ENCODE measurements at places on chromosomes 16 and 17.

DNA sequence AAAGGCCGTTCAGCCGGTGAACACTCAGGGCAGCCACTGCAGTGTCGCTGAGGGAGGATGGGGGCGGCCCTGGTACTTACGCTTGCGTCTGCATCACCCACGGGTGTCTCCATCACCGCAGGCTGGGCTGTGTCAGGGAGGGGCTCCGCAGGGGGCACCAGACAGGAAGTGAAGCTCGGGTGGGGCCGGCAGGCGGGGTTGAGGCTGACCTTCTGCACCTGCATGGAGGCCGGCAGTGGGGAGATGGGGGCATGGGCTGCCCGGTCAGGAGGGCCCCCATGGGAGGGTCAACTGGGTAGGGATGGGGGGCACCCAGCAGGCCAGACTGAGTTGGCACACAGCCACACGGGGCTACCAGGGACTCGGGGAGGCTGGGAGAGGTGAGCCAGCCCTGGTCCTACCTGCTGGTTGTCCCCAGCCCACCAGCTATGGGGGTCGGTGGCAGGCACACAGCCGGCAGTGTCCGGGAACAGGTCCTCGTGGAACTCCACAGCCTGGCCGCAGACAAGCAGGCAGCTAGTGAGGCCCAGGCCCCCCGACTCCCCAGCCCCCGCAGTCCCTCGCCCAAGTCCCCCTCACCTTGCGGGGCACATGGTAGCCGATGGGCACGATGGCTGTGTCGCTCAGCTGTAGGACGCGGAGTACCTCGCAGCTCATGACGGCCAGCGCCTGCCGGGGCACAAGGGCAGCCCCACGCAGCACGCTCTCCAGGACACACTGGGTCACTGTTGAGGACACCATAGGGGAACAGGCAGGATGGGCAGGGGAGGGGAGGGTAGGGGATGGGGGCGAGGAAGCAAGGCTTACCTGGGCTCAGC lies 7.2 kb upstream of the VASN start:
- H3K36me3 ChIP-seq = no peaks in the 10 kb centered on the region
- H3K4me1 ChIP-seq = no peaks in the 10 kb centered on the region
- no peak for DNase-seq
- no peaks in the 10 kb centered on the region for H3K27me3 ChIP-seq
- H3K27ac ChIP-seq = no peak overlapping the region
- H3K4me3 ChIP-seq = no peak overlapping the region

- peak overlapping the region; percentile 100 for H3K27ac ChIP-seq
- H3K4me1 ChIP-seq = peaks cover 50% of the 10 kb centered on the region
- H3K27me3 ChIP-seq = no peaks in the 10 kb centered on the region
- H3K4me3 ChIP-seq = no peak overlapping the region
These were observed 171.7 kb downstream of the ZFHX3 start for GRCh38 chr16:72876221-72876620.

DNA sequence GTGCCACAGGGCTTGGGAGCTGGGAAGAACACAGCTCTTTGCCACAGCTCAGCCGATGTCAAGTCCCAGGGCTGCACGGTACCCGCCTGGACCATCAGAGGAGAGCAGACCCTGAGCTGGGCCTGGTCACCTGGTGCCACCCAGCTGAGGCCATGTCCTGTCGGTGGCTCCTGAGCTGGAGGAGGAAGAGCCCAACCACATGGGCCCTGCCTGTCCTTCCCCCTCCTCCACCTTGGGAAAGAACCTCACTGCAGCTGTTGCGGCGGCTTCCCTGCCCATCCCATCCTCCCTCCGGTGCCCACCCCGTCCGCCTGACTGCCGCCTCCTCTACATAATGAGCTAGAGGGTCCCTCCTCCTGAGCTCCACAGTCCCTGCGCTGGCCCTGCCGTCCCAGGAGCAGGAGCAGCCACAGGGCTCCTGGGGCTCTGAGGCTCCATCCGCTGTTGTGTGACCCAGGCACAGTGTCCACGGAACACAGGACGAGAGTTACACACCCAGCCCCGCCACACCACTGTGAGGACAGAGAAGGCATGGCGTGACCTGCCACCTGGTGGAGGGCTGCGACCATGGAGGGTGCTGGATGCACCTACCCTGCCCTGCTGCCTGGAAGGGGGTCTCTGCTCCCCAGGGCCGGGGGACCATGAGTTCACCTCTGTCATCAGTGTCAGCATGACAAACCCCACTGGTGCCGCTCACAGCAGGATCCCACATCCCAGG lies 21.4 kb upstream of the CHMP6 start:
- no peak overlapping the region for H3K4me3 ChIP-seq
- DNase-seq = peak; percentile 63
- no peaks in the 10 kb centered on the region for H3K27me3 ChIP-seq
- H3K36me3 ChIP-seq = no peaks in the 10 kb centered on the region
- H3K27ac ChIP-seq = no peak overlapping the region

- no peaks in the 10 kb centered on the region for H3K4me1 ChIP-seq
- DNase-seq = no peak
- no peak overlapping the region for H3K27ac ChIP-seq
- H3K4me3 ChIP-seq = no peak overlapping the region
These were observed 93.3 kb downstream of the BRIP1 start for GRCh38 chr17:61770043-61770442.

- no peaks in the 10 kb centered on the region for H3K27me3 ChIP-seq
- peaks cover 91% of the 10 kb centered on the region for H3K4me1 ChIP-seq
- peak overlapping the region; percentile 55 for H3K27ac ChIP-seq
These were observed 58.1 kb upstream of the NLK start for GRCh38 chr17:27984404-27984803.

DNA sequence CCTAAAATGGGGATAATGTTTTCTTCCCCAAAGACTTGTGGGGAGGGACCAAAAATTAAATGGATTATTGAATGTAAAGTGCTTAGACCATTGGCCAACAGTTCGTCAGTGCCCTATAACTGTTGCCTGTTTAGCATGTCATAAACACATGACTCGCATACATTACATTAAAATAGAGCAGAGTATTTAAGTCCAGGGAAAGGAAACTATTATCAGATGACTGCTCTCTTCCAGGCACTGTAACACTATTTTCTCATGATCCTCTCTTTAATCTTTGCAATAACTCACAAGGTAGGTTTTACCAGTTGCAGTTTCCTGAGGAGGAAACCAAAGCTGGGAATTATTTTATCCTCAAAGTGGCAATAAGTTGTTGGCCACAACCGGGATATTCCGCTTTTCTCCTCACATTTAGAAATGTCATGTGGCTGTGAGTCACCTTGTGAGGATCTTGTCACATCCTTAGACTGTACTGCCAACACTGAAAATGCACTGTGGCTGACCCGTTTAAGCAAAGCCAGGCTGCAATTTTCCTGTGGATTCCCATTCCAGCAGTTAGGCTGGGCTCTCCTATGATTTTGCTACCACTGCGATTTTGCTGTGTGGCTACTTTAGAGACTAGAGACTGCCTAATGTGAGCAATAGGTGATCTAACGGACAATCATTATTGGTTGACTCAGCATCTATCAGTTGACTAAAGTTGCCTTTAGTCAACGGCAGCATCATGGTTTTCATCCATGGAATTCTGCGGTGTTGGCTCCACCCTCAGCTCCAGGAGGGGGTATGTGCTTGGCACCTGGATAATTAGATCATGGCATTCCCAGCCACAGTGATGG lies 58.3 kb upstream of the DHX40 start:
- no peaks in the 10 kb centered on the region for H3K36me3 ChIP-seq
- no peak for DNase-seq
- no peak overlapping the region for H3K4me3 ChIP-seq

DNA sequence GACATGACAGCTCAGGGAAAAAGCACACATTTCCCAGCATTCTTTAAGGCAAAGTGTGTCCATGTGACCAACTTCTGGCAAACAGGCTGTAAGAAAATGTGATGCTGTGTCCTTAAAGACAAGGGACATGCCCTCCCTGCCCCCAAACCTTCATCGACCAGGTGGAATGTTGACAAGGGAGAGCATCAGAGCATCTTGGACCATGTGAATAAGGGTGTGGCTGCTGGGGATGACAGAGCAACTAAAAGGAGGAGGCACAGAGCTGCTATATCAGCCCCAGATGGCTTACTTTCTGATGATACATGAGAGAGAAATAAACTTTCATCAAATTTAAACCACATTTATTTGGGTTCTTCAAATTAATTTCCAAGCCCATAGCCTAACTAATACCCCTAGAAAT lies 2.2 kb upstream of the ZNF23 start:
- peaks cover 7% of the 10 kb centered on the region for H3K4me1 ChIP-seq
- H3K4me3 ChIP-seq = no peak overlapping the region
- H3K27me3 ChIP-seq = no peaks in the 10 kb centered on the region

GRCh38 chr16:8894736-8895334 lies 12.7 kb downstream of the LITAFD start:
- no peaks in the 10 kb centered on the region for H3K4me1 ChIP-seq
- no peak overlapping the region for H3K27ac ChIP-seq
- no peaks in the 10 kb centered on the region for H3K27me3 ChIP-seq
- H3K4me3 ChIP-seq = no peak overlapping the region
- no peak for DNase-seq
- H3K36me3 ChIP-seq = peaks cover 9% of the 10 kb centered on the region

DNA sequence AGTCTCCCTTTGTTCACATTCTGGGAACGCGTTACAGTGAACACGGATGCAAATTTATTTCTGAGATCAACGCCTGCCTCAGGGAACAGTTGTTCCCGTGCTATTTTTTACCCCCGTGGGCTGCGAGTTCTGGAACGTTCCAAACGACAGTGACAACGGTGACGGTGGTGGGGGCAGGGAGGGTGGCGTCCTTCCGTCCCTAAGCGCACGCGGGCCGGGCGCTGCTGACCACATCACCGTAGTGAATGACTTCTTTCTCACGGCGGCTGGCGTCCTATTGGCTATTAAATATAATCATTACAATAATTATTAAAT lies 45.1 kb upstream of the SSTR5 start:
- H3K27me3 ChIP-seq = no peaks in the 10 kb centered on the region
- no peak for DNase-seq
- no peak overlapping the region for H3K27ac ChIP-seq
- H3K36me3 ChIP-seq = no peaks in the 10 kb centered on the region

DNA sequence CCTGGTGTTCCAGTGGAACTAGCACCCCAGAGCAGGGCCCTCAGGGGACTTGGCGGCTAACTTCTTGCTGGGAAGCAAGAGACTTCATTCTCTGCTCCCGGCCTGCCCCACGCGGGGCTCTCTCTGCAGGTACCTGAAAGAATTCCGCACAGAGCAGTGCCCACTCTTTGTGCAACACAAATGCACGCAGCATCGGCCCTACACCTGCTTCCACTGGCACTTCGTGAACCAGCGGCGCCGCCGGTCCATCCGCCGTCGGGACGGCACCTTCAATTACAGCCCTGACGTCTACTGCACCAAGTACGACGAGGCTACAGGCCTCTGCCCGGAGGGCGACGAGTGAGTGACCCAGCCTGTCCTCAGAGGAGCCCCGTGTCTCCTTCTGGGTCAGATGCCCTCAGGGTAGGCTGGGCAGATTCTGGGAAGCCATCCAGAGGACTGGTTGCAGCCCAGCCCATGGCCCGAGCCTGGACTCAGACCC lies 25.1 kb downstream of the UNK start:
- H3K36me3 ChIP-seq = peaks cover 4% of the 10 kb centered on the region
- H3K27me3 ChIP-seq = no peaks in the 10 kb centered on the region
- DNase-seq = no peak
- no peak overlapping the region for H3K27ac ChIP-seq
- peaks cover 9% of the 10 kb centered on the region for H3K4me1 ChIP-seq

- H3K27ac ChIP-seq = no peak overlapping the region
- no peaks in the 10 kb centered on the region for H3K36me3 ChIP-seq
- no peaks in the 10 kb centered on the region for H3K27me3 ChIP-seq
- no peaks in the 10 kb centered on the region for H3K4me1 ChIP-seq
- no peak overlapping the region for H3K4me3 ChIP-seq
These were observed 117.5 kb downstream of the ASIC2 start for GRCh38 chr17:33175562-33175961.

GRCh38 chr17:37737971-37738370 lies 6.9 kb downstream of the HNF1B start:
- no peak overlapping the region for H3K4me3 ChIP-seq
- peaks cover 23% of the 10 kb centered on the region for H3K4me1 ChIP-seq
- no peak for DNase-seq
- peak overlapping the region; percentile 19 for H3K27ac ChIP-seq

DNA sequence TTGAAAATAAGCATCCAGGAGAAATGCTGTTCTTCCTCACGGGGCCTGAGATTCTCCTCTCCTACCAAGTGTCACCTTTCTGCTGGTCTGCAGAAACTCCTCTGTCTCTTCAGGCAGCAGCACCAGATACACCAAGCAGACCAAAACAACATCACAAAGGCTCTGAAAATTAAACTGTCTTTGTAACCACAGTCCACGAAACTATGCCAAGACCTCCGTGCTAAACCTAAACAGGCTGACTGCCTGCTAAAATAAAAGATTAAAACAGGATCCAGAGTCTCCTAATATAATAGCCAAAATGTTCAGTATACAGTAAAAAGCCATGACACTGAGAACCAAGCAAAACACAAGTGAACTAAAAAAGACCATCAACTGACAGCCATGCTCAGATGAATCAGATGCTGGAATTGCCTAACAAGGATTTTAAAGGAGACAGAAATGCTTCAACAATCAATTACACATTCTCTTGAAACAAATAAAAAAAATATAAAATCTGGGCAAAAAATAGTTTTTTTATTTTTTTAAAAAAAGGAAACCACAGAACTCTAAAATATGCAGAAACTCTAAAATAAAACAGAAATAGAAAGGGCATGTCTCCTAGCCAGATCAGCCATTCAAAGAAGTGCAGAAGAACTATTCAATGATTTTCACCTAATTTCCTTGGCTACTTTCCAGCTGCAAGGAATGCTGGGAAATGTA lies 50.3 kb upstream of the TOX3 start:
- no peak overlapping the region for H3K4me3 ChIP-seq
- H3K36me3 ChIP-seq = no peaks in the 10 kb centered on the region
- H3K4me1 ChIP-seq = no peaks in the 10 kb centered on the region
- DNase-seq = no peak
- H3K27me3 ChIP-seq = no peaks in the 10 kb centered on the region

GRCh38 chr17:35809855-35810461 lies 674 bp downstream of the TAF15 start:
- peaks cover 12% of the 10 kb centered on the region for H3K4me1 ChIP-seq
- H3K27me3 ChIP-seq = no peaks in the 10 kb centered on the region
- no peaks in the 10 kb centered on the region for H3K36me3 ChIP-seq

GRCh38 chr17:43542859-43543258 lies 3.3 kb downstream of the ETV4 start:
- H3K27me3 ChIP-seq = no peaks in the 10 kb centered on the region
- H3K4me1 ChIP-seq = peaks cover 19% of the 10 kb centered on the region
- DNase-seq = no peak

All from Caco-2 (cell line).